ENCODE measurements at places on chromosomes 16 and 17.

DNA sequence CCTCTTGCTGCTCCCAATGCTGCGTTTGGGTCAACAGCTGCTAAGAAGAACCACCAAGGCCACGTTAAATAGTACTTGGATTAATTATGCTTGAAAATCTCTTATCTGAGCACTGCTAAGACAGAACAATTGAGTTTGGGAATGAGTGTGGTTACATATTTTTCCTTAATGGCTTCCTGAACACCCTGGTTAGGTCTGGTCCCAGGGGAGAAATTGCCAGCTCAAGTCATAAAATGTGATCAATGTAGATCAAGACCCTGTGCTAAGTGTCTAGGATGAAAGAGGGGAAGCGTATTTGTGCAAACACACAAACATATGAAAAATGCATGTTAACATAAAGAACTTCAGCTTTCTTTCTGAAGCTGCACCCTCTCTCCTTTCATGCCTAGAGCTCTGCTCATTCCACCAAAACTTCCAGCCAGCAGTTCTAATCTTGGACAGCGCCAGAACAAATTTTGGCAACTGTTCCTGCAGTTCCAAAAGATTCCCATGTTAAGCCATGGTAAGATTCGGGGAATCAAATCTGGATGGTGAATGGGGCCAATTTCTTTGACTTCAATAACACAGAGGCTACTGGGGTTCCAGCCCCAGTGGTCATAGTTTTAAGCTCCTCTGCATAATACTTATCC is 72.0 kb downstream of the ZFHX3 start:
- no peak for DNase-seq

GRCh38 chr17:75396796-75397195 is 8.7 kb downstream of the GRB2 start:
- DNase-seq, result no peak

DNA sequence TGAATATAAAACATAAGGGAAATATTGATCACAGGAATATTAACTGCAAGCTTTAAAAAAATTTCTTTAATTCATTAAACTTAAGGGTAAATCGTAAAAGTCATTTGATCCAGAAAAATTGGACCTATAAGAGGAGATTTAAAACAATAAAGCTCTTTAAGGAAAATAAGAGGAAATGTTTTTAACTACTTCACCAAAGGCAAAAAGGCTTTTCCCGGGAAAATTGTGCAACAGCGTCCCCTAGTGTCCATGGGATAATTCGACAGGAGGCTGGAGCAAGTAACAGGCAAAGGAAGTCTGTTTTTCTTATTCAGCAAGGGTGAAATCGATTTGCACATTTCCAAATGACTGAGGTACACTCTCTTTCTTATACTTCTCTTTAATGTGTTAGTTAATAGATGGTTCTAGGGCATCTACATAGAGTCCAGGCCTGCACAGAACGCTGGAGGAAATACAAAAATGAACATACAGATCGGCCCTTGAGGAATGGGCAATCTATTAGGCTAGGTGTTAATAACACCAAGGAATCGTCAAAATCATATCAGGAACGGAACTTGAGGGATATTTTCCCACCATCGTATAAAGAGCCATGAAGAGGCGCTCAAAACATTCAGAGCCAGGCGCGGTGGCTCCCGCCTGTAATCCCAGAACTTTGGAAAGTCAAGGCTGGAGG is 61.4 kb downstream of the ZNF18 start:
- no peak for DNase-seq

DNA sequence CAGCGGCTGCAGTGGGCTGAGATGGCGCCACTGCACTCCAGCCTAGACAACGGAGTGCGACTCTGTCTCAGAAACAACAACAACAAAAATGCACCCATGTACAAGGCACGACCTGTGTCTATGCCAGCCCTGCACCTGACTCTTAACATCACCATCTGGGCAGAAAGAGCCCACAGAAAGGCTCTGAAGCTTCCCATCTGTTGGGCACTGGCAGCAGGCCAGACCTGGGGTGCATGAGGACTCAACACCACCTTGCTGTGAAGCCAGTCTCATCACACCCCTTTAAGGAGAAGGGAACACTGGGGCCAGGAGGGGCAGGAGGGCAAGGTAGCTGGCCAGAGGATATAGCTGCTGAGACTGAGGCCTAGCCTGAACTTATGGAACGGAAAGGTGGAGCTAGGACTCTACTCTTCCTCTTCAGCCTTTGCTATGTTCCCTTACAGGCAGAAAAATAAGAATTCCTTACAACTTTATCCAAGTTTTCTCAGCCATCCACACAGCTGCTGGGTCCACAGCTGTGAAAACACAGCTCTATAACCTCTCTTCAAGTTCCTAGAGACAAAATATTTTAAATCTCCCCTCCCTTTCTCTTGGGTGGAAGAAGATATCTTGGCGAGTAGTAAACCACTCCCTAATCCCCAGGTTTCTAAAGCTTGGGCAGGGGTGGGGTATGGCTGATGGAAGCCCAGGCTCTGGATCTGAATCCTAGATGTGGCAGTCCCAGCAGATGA is 2.8 kb downstream of the ELOB start:
- DNase-seq, result no peak

GRCh38 chr16:23071196-23072083 is 77.8 kb downstream of the USP31 start:
- DNase-seq, result no peak

DNA sequence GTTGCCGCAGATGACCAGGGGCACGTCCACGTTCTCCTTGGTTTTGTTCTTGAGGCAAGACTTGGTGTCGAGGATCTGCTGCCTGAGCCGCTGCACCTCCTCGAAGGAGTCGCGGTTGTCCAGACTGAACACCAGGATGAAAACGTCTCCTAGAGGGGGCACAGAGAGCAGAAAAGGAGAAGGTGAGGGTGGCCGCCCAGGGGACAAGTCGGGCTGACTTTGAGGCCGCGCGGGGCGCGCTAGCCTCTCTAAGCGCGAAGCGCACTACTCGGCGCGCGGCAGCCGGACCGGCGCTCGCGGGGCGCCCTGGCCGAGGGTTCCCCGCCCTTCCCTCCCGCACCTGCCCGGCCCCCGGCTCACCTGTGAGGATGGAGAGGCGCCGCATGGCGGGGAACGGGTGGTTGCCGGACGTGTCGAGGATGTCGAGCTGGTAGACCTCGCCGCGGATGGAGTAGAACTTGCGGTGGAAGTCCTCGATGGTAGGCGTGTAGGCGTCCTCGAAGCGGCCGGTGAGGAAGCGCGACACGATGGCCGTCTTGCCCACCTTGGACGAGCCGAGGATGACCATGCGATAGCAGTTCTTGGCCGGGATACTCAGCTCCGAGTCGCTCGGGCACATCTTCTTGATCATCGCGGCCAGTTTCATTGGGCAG is 533 bp downstream of the RASD1 start:
- no peak for DNase-seq

GRCh38 chr16:87608400-87608985 is 6.2 kb downstream of the JPH3 start:
- peak; percentile 31 for DNase-seq

DNA sequence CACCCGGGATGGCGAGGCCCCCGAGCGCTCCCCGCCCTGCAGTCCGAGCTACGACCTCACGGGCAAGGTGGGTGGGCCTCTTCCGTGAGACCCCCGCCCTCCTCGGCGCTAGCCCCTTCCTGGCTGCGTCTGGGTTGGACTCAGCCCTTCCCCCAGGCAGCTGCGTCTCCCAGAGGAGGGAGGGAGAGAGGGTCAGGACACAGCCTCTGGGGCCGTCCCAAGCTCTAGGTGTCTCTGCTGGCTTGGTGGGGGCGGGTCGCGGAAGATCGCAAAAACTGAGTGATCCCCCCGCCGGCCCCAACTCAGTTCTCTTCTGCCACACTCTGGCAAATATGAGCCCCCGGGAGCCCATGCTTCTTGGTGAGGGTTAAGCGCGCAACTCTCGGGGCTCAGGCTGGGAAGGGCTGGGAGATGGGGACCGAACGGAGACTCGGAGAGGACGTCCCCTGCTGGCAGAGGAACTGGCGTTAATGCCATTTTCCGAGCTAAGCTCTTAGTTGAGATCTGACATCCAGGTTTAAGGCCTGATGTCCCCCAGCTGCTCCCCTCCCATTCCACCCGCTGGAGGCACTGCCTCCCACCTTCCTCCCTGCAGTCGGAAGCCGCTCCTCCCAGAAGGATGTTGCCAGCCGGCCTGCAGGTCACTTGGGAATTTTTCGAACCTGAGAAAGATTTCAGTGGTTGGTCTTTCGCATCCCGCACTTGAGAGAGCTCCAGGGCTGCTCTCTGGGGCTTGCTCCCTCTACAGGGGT is 419 bp downstream of the RAB37 start:
- DNase-seq, result peak; percentile 43

GRCh38 chr17:67212231-67212630 is 32.8 kb downstream of the HELZ start:
- DNase-seq, result no peak

DNA sequence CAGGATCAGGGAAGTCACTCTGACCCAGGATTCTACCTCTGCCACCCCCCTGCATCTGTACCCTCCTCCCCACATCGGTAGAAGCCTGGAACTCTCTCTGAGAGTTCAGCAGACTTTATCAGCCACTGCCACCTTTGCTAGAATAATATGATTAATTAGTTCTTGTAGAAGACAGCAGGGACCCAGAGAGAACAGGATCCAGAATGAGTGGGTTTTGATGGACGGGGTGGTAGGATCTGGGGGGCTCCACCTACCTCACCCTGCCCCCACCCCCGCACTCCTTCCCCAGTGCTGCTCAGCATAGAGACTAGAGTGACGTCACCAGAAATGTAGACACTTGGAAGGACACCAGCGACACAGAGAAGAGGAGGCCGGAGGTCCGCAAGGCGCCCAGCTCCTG is 33.5 kb downstream of the ABCC6 start:
- DNase-seq, result no peak

- no peak for DNase-seq
These were observed 2.9 kb upstream of the ITGA3 start for GRCh38 chr17:50052822-50053653.
